CD4-positive, alpha-beta T cell treated with Interleukin-21 for 1 hour (primary cell): ENCODE measurements at places on chromosomes 13 and 19.

DNA sequence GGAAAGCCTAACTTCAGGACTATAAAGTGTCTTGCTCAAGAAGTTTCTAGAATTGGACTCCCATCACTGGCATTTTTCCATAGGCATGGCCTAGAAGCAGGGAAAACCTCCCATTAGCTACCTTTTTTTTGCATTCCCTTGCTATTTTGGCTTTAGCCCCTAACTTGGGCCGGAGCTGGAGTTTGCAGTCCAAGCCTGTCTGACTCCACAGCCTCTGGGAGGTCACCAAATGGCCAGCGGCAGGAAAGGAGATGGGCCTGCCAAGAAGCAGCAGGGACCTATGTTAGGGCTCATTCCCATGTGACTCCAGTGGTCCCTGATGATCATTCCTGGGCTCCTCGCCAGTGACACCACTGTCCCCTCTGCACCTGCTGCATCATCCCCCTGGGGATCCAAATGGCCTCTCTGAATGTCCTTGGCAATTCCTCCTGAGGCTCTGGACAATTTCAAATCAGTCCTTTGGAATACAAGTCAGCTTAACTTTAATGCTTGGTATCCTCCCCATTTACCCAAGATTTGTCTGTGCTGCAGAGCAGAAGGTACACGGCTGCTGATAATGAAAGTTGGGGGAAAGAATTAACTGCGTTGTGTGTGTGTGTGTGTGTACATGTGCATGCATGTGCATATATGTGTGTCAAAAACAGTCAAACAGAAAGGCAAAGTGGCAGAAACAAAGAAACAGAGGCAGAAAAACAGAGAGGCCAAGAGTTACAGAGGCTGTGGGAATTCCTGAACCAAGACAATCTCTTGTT lies 69.8 kb upstream of the SERP2 start:
- DNase-seq = no peak

- no peak for DNase-seq
Measured at GRCh38 chr13:30477346-30478195, 11.8 kb upstream of the HMGB1 start.

GRCh38 chr19:47228937-47229675 lies 1.9 kb downstream of the BBC3 start:
- DNase-seq = peak; percentile 68

DNA sequence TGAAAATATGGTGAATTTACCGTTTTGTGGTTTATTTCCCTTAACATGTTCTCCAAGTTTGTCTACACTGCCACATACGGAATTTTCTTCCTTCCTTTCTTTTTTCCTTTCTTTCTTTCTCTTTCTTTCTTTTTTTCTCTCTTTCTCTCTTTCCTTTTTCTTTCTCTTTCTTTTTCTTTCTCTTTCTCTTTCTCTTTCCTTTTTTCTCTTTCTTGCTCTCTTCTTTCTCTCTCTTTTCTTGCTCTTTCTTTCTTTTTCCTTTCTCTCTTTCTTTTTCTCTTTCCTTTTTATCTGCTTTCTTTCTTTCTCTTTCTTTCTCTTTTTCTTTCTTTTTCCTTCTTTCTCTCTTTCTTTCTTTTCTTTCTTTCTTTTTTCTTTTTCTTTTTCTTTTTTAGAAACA lies 1962.3 kb upstream of the PCDH20 start:
- no peak for DNase-seq

DNA sequence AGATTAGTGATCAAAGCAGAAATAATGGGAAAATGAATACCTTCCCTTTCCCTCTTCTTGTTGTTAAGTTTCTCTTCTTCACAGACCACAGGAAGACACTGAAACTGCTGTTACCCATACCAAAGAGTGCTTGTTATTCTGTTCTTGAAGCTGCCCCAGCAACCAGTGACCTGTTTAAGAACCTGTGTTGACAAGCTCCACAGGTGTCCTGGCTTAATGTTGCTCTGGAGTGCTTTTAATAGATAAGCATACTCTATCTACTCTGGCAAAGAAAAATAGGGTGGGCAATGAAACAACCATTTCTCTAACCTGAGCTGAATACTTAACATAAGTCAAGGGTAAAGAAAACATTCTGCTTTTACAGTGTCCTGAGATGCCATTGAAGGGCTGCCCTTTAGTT lies 506.7 kb upstream of the GPC6 start:
- no peak for DNase-seq

GRCh38 chr13:111336666-111337065 lies 16.2 kb downstream of the TEX29 start:
- DNase-seq = no peak

DNA sequence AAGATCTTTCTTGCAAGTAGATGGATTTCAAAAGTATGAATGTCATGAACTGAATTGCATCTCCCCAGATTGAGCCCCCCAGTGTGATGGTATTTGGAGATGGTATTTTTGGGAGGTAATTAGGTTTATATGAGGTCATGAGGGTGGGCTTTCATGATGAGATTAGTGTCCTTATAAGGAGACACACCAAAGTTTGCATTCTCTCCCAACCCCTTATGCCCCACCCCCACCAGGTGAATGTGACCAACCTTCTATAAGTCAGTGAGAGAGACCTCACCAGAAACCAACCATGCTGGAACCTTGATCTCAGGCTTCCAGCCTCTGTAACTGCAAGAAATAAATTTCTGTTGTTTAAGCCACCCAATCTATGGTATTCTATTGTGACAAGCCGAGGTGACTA lies 71.3 kb upstream of the POSTN start:
- no peak for DNase-seq

GRCh38 chr19:13926010-13926409 lies 12.2 kb downstream of the PODNL1 start:
- DNase-seq = no peak

- no peak for DNase-seq
Measured at GRCh38 chr13:86095351-86095750, 296.1 kb upstream of the SLITRK6 start.

GRCh38 chr13:96294930-96295881 lies 205.3 kb downstream of the HS6ST3 start:
- DNase-seq = no peak

GRCh38 chr13:59568306-59568705 lies 595.4 kb downstream of the DIAPH3 start:
- DNase-seq = no peak

DNA sequence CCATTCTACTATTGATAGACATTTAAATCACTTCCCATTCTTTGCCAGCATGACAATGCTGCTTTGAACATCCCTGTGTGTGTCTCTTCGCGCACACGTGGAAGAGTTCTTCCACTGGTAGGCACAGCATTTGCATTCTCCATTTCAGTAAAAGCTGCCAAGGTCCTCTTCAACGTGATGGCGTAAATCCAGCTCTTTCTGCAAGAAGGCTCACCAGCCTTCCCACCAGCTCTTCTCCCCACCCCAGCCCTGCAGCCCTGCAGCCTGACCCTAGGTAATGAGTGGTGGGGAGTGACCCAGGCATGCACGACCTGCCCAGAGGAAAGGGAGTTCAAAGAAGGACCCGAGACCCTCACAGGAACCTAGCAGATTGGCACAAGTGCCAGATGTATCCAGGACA lies 31.7 kb upstream of the FFAR2 start:
- no peak for DNase-seq

DNA sequence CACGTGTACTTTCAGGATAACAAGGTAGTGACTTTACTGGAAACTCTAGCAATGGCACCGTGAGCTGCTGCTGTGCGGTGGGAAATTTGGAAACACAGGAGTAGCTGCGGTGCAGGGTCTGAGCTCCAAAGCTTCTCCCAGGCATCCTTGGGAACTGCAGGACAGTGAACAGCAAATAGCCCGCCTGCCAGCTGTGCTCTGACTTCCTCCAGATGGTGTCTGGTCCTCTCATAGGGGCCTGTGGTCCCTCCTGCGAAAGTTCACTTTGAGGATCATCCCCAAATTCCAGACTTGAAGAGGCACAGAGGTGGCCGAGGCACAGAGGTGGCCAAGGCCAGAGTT lies 287.3 kb upstream of the MAB21L1 start:
- DNase-seq = no peak

GRCh38 chr13:110597041-110597689 lies 18.2 kb upstream of the NAXD start:
- DNase-seq = no peak

DNA sequence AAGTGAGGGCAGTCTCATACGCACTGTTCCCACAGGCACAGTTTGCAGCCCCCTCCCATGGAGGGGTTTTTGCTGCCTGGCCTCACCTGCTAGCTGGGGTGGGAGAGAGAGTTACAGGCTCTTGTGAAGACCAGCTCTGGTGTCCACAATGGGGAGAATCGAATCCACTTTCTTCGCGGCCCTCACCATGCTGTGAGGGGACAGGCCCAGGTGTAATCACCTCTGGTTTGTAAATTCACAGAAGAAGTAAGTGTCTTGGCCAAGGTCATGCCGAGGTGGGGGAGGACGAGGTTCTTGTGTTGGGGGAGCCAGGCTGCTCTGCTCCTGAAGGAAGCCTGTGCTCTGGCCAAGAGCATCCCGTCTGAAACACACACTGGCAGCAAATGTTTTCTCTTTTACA lies 39.5 kb downstream of the TEX29 start:
- no peak for DNase-seq

GRCh38 chr19:14015524-14016035 lies 9.5 kb upstream of the RFX1 start:
- DNase-seq = no peak

GRCh38 chr19:6034512-6034911 lies 56.6 kb upstream of the RANBP3 start:
- DNase-seq = no peak

- no peak for DNase-seq
Measured at GRCh38 chr13:87783366-87783765, 112.2 kb downstream of the SLITRK5 start.

- DNase-seq = no peak
Measured at GRCh38 chr13:76764916-76765315, 121.3 kb downstream of the KCTD12 start.

GRCh38 chr13:113275387-113275786 lies 21.7 kb upstream of the LAMP1 start:
- DNase-seq = peak; percentile 28

GRCh38 chr13:104170980-104171555 lies 1104.9 kb upstream of the SLC10A2 start:
- DNase-seq = no peak

DNA sequence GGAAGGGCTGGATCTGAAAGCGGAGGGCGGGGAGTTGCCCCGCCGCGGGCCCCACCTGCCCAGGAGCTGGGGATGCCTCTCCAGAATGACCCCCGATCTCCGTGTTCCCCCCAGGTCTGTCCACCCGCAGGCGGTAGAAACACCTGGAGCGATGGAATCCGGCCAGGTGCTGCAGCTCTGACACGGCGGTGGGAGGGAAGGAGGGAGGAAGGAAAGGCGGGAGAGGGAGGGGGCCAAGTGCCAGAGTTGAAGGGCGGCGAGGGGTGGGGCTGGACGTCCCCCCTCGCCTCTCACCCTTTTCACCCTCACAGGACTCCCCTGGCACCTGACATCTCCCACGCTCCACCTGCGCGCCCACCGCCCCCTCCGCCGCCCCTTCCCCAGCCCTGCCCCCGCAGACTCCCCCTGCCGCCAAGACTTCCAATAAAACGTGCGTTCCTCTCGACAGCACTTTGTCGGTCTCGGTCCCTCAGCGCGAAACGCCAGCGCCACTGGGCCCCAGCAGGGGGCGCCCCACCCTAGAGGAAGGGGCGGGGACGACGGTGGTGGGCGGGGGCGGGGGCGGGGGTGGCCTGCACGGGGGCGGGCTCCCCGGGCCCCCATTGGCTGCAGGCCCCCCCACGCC lies 337 bp upstream of the FXYD7 start:
- peak; percentile 83 for DNase-seq

DNA sequence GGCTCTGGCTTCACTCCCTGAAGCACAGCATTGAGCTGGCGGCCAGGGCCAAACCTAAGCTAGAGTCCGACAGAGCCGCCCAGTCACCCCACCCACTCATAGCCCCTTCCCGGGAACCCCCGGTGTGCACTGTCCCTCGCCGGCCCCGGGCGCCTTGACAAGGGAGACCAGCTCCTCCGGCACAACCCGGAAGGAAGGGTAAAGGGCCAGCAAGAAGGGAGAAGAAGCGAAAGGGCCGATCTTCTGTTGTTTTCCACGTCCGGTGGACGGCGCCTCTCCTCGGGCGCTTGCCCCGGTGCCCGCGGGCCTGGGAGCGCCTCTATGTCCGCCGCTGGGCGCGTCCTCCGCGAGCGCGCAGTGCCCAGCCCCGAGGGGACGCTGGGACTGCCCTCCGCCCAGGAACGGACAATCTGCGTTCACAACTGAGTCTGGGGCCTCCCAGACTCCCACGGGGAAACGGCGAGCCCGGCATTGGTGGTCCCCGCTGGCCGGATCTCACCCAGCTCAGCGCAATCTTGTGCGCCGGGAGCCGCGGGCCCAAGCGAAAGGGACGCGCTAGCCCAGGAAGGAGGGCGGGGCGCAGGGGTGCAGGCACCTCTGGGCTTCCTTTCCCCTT lies 172.5 kb upstream of the MIR17HG start:
- no peak for DNase-seq

- peak; percentile 71 for DNase-seq
Measured at GRCh38 chr13:114339857-114340534, 25.7 kb downstream of the CHAMP1 start.

DNA sequence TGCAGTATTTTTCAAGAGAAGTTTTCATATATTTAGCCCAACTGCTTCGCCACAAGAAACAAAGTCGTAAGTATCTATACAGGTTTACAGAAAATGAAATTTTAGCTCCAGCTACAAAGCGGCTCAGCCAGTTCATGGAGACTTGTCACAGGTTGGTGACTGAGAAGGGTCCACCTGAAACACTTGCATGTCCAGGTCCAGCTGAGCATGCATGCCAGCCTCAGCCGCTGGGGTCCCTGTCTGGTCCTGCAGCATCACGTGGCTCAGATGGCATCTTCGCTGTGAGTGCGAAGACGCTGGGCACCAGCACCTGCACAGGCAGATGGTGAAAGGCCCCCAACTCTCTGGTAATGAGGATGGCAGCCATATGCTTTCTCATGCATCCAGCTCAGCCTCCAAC lies 63.8 kb downstream of the SHISA2 start:
- no peak for DNase-seq

- no peak for DNase-seq
Measured at GRCh38 chr13:109868578-109869311, 82.4 kb upstream of the IRS2 start.

DNA sequence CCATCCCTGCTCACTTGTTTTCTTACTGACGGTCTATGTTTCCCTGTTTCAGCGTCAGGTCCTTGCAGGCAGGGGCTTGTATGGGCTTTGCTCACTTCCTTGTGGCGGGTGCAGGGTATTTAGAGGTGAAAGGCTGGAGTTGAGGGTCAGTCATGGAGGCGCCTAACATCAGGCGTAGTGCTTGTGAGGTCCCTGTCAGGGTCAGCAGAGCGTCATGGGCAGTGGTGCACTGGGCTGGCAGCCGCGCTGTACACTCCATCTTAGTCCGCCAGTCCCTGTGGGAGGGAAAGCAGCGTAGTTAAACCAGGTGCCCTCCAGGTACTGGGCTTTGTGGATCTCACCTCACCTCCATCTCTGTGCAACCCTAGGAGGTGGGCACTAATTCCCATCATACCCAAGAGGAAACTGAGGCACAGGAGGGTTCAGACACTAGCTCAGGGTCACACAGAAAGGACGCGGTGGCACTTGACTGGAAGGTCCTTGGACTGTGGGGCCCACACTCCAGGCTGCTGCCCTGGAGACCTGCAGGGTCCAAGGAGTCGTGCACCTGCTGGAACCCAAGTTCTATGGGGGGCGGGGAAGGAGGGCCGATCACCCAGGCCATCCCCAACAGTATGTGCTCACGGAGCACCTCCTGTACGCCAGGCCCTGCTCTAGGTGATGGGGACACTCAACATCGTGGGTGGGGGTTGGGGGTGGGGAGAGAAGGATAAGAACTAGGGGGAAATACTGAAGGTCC lies 4.6 kb downstream of the GRAMD1A start:
- no peak for DNase-seq

GRCh38 chr19:35755131-35755549 lies 1.7 kb downstream of the HSPB6 start:
- DNase-seq = no peak

- no peak for DNase-seq
Measured at GRCh38 chr13:113995051-113995601, 21.2 kb upstream of the C13orf46 start.

GRCh38 chr19:37251308-37252229 lies 33.6 kb downstream of the ZNF383 start:
- peak; percentile 59 for DNase-seq
